Activated CD4-positive, CD25-positive, alpha-beta regulatory T cell treated with anti-CD3 and anti-CD28 coated beads, Interleukin-2, amount 50 U/mL, for 16 hours (primary cell): ENCODE measurements at places on chromosomes 7 and 10.

DNA sequence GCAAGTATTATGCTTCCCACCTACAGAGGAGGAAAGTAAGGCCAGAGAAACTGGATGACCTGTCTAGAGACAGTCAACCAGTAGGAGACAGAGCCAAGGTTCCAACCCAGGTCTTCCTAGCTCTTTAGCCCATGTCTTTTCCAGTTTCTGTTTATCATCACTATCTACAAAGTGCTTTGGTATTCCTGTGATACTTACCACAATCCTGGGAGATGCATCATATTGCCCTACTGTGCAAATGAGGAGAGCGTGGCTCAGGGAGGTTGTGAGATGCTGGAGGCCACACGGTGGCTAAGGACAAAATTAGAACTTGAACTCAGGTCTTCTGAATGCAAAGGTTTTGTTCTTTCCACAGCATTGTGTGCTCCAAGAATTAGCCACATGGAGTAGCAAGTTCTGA, 11.2 kb upstream of the PLEKHA1 start:
- no peak for DNase-seq

DNA sequence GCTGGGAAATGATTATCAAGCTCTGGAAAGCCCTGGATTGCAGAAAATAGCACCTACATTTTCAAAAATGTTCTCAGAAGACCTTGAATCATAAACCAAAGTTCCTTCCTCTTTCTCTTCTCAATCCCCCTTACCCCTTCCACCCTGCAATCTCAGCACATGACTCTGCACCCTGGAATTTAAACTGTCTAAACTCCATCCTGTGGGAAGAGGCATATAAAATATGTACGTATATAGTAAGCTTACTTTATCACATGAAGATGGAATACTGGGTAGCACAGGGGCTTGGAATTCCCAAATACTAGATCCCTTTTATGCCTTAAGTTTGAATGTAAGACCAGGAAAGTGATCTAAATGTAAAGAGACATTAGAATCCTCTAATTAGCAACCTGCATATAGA, 7.7 kb downstream of the AGMO start:
- no peak for DNase-seq

DNA sequence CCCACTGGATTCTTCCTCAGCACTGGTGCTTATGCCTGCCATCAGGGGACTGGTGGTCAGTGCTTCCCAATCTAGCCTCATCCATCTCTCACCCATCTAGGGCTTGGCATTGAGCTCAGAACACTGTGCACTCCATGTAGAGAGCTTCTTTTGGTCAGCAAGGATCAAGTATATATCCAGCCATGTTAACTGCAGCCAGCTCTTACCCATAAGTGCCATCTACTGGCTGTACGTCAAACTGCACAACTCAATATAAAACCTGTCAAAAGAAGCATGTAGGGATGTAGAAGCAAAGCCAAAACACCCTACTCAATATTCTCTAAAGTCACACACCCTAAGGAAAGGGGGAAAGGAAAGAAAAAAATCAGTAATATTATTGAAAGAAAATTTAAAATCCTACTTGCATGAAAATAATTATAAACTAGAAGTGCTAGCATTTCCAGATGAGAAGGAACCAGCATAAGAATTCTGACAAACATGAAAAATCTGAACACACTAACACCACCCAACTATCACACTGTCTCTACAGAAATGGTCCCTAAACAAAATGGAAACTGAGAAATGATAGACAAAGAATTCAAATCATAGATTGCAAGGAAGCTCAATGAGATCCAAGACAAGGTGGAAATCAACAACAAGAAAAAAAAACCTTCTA, 531.1 kb upstream of the STEAP1 start:
- DNase-seq: no peak

DNA sequence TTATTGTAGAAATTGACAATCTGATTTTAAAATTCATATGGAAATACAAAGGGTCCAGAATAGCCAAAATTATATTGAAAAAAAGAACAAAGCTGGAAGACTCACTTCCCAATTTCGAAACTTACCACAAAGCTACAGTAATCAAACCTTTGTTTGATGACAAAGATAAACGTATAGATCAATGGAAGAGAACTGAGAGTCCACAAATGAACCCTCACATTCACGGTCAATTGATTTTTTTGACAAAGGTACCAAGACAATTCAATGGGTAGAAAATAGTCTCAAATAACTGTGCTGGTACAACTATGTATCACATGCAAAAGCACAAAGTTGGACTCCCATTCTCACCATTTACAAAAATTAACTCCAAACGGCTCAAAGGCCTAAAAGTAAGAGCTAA, 8.7 kb downstream of the KPNA7 start:
- DNase-seq: no peak

DNA sequence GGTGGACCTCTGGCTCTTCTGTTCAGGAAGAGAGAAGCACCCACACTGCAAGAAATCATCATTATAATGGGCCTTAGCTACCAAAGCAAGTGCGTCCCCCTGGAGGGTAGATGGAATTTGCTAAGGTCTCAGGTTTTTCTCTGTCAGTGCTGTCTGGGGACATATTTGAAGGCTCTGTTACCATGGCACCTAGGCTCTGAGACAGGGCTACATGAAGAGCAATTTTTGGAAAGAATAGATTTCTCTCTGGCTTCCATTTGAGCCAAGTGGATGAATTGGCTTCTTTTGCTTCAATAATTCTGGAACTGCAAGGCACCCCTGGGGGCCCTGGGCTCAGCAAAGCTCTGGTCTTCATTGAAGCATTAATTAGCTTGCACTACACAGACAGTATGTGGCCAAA, 349.1 kb upstream of the GALNT17 start:
- no peak for DNase-seq

DNA sequence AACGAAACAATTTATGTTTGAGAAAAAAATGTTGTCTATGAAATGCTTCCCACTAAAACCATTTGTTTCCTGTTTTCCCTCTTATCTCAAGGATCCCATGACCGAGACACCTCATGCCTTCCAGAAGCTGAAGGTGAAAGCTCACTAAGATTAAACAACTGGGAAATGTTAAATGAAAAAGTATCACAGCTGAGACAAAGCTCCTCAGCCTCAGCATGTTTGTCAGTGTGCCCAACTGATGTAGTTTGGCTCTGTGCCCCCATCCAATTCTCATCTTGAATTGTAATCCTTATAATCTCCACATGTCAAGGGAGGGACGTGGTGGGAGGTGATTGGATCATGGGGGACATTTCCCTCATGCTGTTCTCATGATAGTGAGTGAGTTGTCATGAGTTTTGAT, 327.3 kb downstream of the HTR7 start:
- DNase-seq: no peak

GRCh38 chr7:157719705-157720655, 383.2 kb downstream of the DNAJB6 start:
- no peak for DNase-seq

DNA sequence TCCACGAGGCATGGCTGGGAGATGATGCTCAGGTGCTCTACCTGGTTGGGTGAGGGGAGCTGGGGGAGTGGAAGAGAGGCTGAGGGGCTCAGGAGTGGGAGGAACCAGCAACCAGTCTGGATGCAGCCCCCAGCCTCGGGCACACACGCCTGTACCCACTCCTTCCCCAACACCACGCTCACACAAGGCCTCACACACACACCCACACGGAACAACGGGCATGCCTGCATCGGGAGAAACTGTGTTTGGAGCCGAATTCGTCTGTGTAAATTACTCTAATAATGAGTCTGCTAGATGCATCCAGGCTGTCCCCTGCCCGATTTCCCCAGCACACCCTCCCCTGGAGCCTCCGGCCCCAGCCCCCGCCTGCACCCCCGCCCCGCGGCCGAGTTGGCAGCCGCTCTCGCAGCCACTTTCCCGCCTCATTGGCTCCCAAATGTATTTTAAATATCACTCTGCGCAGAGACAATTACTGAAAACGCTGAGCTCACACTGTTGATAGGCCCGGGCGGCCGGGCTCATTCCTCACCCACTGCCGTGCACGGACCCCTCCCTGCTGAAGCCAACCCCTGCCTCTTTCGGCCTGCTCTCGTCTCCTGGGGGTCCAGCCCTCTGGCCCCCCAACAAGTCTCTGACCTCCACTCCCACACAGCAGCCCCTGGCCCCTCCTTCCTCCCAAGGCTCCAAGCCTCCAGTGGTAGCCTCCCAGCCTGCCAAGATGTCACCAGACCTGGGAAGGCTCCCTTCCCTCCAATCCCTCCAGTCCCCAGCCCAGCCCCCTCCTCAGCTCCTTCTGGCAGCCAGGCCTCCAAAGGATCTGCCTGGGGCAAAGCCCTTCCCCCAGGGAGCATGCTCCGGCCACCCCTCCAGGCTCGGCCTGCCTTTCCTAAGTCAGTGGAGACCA, 11.1 kb downstream of the H2BK1 start:
- no peak for DNase-seq

DNA sequence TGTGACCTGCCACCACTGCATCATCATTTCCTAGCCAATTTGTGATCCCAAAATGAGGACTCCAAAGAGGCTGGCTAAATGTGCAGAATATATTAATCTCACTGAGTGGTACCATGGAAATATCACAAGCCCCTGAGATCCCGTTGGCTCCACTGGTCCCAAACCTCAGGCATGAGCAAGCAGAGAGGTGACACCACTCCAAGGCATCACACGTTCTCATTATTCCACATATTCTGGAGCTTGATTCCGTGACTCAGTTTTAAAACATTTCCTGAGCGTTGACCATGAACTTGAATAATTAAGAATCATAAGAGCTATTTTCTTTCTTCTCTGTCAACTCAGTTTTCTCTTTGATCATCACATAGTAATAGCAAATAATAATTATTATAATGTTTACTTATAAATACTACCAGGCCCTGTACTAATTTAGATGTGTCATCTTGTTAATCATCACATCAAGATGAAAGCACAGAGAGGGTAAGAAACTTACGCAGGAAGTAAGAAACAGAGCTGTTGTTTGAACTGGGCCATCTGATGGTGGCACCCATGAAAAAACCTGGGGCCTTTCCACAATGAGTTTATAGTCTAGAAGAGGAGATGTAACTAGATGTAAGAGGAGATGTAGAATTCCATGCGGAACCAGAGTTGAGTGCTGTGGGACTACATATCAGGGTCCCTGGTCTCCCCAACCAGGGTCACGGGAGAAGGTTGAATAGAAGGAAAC, 3.5 kb downstream of the APBB1IP start:
- no peak for DNase-seq

DNA sequence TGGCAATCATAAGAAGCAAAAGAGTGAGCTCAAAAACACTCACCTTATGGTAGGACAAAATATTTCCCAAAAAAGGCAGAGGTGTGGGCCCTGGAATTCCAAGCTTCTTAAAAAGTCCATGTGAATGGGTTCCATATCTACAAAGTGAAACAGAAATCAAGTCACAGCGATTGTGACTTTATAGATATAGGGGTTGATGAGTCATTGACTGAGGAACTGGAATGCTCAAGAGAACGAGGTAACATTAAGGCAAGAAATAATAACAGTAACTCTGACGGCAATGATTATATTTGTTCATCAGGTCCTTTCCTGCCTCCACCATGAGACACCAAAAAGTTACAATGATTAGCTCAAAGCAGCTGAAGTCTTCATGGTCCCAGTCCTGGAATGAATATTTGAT, 4.0 kb downstream of the CYP3A4 start:
- no peak for DNase-seq

DNA sequence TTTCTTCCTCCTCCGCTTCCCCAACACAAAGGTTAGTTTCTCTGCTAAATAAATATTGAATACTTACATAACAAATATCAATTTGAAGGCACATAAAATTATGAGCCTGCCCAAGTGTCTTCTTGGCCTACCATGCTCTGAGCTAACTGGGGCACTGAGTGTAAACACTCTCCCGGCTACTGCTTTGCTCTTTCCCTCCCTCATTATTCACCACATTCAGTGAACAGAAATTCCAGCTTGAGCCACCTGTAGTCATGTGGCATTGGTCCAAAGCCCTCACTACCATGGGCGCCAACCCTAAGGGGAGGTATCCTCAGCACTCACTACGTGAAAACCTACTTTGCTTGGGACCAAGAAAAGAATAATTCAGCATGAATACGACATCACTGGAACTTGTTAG, 409.0 kb downstream of the KCNMA1 start:
- DNase-seq: no peak

DNA sequence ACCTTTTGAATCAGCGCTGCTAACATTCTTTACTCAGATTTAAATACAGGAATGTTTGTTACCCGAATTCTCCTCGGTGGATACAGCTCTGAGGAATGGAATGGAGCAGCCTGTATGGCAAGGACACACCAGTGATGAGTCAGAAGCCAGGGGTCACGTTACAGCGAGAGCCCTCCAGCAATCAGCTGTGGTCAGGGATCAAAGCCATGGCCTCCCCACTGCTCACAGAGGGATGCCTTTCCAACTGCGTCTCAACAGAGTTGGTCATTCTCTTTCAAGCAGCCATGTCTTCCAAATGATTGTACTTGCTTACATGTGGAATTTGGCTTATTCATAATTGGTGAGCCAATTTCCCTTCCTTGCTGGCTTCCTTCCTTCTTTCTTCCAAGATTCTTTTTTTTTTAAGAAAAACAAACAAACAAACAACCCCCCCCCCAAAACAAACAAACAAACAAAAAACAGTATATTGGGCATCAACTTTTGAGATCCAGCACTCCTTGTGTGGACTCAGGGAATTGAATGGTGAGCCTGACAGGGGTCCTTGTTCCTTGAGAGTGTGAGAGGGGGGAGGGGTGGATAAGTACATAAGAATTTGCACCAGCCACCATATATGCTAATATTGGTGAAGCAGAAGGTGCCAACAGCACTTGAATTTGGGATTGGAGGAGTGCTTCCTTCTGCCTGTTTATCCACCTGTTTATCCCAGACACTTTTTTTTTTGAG, 100.2 kb downstream of the ATXN7L1 start:
- no peak for DNase-seq

GRCh38 chr10:7243873-7244272, 167.0 kb downstream of the SFMBT2 start:
- no peak for DNase-seq

DNA sequence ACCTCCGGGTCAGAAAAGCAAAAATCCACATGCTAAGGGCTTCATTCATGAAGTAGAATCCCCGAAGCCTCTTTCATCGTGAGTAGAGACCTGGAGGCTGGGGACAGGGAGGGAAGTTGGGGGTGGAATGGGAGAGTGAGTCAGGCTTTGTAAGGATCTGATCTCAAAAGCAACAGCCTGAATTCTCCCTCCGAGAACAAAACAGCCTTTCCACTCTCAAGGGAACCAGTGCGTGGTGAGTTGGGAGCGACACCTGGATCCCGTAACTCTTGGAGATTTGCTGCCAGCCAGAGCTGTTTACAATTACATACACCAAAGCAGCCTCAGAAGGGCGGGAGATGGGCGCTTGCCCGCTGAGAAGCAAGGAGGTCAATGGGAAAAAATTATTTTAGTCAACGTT, 10.8 kb downstream of the AFAP1L2 start:
- DNase-seq: no peak

GRCh38 chr7:125098377-125098970, 168.8 kb upstream of the POT1 start:
- DNase-seq: no peak

GRCh38 chr10:76001019-76001418, 569.6 kb downstream of the LRMDA start:
- DNase-seq: no peak

GRCh38 chr7:139762886-139763285, 14.9 kb downstream of the HIPK2 start:
- no peak for DNase-seq

- no peak for DNase-seq
Observed at GRCh38 chr7:5282543-5283316, at the start of gene SLC29A4. TSS of gene SLC29A4 (plus strand) at chr7:5282943. CDS start at chr7:5287817, 4,874 bp downstream.

- no peak for DNase-seq
Observed at GRCh38 chr7:96415293-96415940, 93.5 kb upstream of the SLC25A13 start.

GRCh38 chr7:80412842-80413241, 99.0 kb downstream of the GNAT3 start:
- DNase-seq: no peak
